ENCODE measurements at places on chromosomes 12 and 14. TPM values are rescaled to one million over a fixed set of nuclear protein-coding genes. Genes with fewer than 3 reads are reported as not detected.

Gene CCDC175
- total RNA-seq: not detected

Gene KLHL28
- 6.2 TPM for total RNA-seq

DNA sequence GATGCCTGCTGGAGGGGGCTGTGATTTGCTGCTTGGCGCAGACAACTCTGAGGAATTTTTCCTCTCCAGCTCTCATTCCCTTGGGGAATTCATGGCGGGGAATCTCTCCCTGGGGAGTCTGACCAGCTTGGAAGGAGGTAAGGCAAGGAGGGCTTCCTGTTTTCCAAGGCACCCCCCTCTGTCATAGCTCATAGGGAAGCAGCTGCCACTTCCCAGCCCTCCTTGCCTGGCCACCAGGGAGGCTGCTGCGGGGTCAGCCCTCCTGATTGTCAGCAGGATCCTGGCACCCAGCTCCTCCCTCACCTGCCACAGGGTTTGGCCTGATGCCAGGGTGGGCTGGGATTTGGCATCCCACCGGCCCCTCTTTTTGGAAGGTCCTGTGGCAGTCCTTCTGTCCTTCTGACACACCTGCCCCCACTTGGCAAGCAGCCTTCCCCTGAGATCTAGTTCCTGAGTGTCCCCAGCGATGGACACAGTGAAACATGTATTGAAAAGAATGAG is 74.9 kb downstream of the TSPAN9 start:
- DNase-seq: peak; percentile 81

GRCh38 chr12:9649532-9649940 is 20.0 kb upstream of the CLEC2D start:
- peak; percentile 20 for DNase-seq

DNA sequence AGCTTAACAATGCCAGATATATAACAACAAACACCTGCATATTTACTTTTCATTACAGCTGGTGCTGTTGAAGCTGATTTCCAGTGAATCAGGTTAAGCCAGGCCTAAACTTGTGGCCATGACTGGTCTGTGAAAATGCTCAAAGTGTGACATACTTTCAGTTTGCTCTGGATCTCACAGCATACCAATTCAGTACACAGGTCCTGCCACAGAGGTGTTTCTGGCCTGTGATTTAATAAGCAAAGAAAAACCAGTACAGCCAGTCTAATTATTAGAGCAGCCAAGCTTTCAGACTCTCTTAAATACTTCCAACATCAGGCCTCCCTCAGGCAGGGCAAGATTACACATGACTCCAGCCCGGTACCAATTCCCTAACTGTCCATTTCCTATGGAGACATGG is 27.4 kb upstream of the TMCC3 start:
- DNase-seq: no peak

Gene RTN1
- 3.7 TPM for total RNA-seq
